Esophagus squamous epithelium (tissue), 5 donors: ENCODE measurements at places on chromosomes 3 and 15. TPM values are rescaled to one million over a fixed set of nuclear protein-coding genes. Genes with fewer than 3 reads are reported as not detected.

The SLC38A3 gene
- not detected for total RNA-seq

The LRRC31 gene
- not detected for total RNA-seq

The FBXL2 gene
- 1.8 TPM for total RNA-seq

The ECT2 gene
- 20.8 TPM for total RNA-seq

The SOX14 gene
- total RNA-seq: not detected

The ACP3 gene
- 83.6 TPM for total RNA-seq

The ITIH1 gene
- total RNA-seq: not detected

The RTP4 gene
- 4.2 TPM for total RNA-seq

The ANKUB1 gene
- not detected for total RNA-seq

The CCDC54 gene
- not detected for total RNA-seq

The CFAP100 gene
- not detected for total RNA-seq

The RPLP1 gene
- total RNA-seq: 358 TPM

The XYLB gene
- total RNA-seq: 2.5 TPM

The MYZAP gene
- total RNA-seq: 21.2 TPM

The C3orf70 gene
- total RNA-seq: 0.57 TPM

The CPN2 gene
- total RNA-seq: not detected
